ENCODE measurements at places on chromosomes 1 and 21. TPM values are rescaled to one million over a fixed set of nuclear protein-coding genes. Genes with fewer than 3 reads are reported as not detected.

- DNase-seq, result no peak
Observed at GRCh38 chr1:10686404-10687040, 109.9 kb downstream of the CASZ1 start.

GRCh38 chr1:20634594-20635084, 1.4 kb downstream of the PINK1 start:
- DNase-seq, result no peak

GRCh38 chr1:199931666-199932377, 95.7 kb upstream of the NR5A2 start:
- DNase-seq, result no peak

DNA sequence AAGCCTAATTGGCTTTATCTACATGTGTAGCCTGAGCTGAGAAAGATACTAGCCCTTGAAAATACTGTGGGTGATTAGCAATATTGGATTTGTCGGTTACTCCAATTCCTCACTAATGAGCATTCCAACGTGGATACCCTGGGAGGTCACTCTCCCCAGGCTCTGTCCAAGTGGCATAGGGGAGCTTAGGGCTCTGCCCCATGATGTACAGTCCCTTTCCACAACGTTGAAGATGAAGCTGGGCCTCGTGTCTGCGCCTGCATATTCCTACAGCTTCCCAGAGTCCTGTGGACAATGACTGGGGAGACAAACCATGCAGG, 2.6 kb downstream of the RCC1 start:
- DNase-seq, result no peak

DNA sequence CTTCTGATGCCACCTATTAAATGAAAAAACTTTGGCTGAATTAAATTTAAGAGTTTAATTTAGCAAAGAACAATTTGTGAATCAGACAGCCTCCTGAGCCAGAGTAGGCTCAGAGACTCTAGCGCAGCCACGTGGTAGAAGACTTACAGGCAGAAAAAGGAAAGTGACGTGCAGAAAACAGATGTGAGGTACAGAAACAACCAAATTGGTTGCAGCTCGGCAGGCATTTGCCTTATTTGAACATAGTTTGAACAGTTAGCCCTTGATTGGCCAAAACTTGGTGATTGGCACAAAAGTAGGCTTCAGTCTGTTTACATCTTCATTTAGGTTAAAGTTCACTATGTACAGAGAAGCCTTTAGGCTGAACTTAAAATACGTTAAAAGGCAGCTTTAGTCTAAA, 22.9 kb downstream of the TCP10L start:
- no peak for DNase-seq

DNA sequence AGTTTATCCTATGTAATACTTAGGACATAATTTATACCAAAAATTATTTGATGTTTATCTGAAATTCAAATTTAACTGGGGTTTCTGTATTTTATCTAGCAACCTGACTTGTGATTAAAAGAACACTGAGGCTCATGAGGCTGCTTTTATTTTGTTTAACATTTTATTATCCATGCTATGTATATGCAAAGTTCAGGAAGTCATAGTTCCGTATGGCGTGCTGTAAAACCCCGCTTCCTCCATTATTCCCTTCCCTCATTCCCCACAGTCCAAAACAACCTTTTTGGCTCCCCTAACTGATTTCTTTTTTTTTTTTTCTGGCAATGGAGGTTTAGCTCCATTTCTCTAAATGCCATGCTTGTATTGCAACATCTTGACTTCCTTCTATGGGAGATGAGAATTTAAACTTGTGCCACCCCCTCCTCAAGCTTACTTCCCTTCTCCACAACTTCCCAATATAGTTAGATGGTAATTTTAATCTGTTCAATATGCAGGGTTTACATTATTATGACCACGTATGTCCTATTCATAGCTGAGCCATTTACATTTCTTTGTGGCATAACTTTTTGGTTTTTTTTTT, 138.0 kb upstream of the DNAH14 start:
- no peak for DNase-seq

GRCh38 chr1:9051379-9051778, 18.1 kb downstream of the SLC2A5 start:
- DNase-seq, result no peak

Gene ARID4B
- polyA plus RNA-seq, result 51.2 TPM

Measured in renal cortex interstitium (tissue), 15 donors.